Cardiac muscle cell (in vitro differentiated cells and primary cell): ENCODE measurements at places on chromosomes 6 and 20. TPM values are rescaled to one million over a fixed set of nuclear protein-coding genes. Genes with fewer than 3 reads are reported as not detected.
A peak's percentile ranks its signal among the peaks of the same experiment; 100 is the strongest.

DNA sequence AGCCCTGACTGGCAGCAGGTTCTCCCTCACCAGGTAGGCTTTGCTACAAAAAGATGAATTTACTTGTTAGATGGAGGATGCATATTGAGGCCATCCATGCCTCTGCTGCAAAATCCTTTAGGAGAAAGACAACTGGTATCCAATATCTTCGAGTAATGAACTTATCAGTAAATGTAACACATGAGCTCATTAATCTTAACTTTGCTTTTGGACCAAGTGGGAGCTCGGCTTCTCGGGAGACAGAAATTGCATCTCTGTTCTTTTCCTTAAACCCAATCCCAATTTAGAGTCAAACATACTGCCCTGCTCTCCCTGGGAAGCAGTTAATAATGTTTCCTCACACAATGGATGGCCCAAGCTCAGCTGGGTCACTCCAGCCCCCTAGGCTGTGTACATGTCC lies 330.5 kb downstream of the ZFAND3 start:
- no peak overlapping the region for H3K27ac ChIP-seq
- H3K4me1 ChIP-seq = no peaks in the 10 kb centered on the region
- DNase-seq = no peak
- H3K36me3 ChIP-seq = peaks cover 2% of the 10 kb centered on the region

DNA sequence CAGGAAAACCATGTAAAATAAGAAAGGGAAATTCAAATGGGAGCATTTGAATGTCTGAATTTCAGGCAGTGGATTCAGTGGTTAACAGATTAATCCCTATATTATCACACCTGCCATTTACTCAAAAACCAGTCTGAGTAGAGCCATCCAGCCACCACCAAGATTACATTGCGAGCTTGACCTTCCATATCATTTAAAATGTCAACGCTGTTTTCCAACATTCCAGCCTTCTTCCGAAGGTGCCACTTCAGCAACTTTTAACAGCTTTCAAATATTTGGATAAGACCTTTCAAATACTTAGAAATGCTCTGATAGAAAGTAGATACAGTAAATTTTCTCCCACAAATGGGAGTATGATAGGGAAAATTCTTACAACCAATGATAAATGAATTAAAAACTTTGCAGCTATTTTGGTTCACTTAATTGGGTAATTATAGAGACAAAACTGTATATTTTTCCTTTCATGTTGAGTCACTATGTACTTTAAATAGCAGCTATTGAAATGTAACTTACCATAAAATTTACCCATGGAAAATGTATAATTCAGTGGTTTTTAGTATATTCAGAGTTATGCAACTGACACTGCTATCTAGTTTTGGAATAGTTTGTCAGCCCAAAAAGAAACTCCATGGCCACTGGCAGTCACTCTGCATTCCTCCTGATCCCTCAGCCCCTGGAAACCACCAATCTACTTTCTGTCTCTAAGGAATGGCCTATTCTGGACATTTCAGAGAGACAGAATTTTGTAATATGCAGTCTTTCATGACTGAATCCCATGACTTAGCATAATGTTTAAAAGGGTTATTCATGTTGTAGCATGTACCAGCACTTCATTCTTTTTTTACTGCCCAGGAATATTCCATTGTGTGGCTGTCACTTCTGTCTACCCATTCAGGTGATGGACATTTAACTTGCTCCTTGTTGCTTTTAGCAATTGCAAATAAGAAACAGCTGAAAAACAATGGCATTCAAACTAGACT lies 21.5 kb downstream of the EZR start:
- H3K4me1 ChIP-seq = peaks cover 66% of the 10 kb centered on the region
- no peaks in the 10 kb centered on the region for H3K36me3 ChIP-seq
- DNase-seq = peak; percentile 92

- no peak overlapping the region for H3K4me3 ChIP-seq
- no peaks in the 10 kb centered on the region for H3K27me3 ChIP-seq
- peaks cover 13% of the 10 kb centered on the region for H3K4me1 ChIP-seq
- DNase-seq = no peak
- no peaks in the 10 kb centered on the region for H3K36me3 ChIP-seq
- no peak overlapping the region for H3K27ac ChIP-seq
These were observed 507.9 kb downstream of the CDH26 start for GRCh38 chr20:60465993-60466686.

- H3K27ac ChIP-seq = no peak overlapping the region
- no peaks in the 10 kb centered on the region for H3K27me3 ChIP-seq
- no peaks in the 10 kb centered on the region for H3K4me1 ChIP-seq
- H3K36me3 ChIP-seq = no peaks in the 10 kb centered on the region
These were observed 27.4 kb downstream of the STXBP5 start for GRCh38 chr6:147231589-147231988.

DNA sequence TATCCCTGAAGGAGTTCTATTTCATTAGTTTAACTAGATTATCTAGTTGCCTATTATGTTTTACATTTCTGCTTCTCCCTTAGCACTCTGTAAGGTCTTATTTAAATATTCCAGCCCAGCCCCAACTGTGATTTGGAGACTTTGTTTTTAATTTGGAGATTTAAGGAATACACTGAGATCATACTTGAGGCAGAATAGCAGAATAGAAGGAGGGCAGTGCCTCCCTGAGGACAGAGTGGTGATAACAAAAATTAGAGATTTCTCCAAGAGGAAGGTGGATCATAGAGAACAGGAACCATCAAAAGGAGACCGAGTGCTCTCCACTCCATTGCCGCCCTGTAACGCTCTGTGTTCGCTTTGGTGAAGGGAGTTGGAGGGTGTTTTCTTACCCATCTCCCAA lies 14.8 kb upstream of the CD164 start:
- H3K27ac ChIP-seq = no peak overlapping the region
- H3K36me3 ChIP-seq = no peaks in the 10 kb centered on the region
- DNase-seq = no peak
- no peak overlapping the region for H3K4me3 ChIP-seq
- H3K27me3 ChIP-seq = no peaks in the 10 kb centered on the region

DNA sequence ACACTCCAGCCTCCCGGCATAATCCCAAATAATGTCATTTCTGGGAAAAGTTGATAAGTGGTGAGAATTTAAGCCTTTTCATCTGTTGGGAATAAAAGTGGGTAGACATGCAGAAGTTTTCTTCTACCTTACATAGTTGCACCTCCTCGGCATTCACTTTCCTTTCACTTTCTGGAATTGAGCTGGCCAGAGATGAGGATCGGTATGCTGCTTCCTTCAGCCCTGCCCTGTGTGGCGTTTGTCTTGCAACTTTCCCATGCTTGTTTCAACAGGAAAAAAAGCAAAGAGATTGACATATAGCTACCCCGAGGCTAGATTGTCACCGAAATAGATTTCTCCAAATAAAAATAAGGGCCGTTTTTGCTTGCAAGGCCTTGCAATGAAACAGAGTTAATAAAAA lies 65.8 kb upstream of the JAG1 start:
- H3K4me1 ChIP-seq = no peaks in the 10 kb centered on the region
- no peaks in the 10 kb centered on the region for H3K36me3 ChIP-seq
- H3K27me3 ChIP-seq = no peaks in the 10 kb centered on the region

DNA sequence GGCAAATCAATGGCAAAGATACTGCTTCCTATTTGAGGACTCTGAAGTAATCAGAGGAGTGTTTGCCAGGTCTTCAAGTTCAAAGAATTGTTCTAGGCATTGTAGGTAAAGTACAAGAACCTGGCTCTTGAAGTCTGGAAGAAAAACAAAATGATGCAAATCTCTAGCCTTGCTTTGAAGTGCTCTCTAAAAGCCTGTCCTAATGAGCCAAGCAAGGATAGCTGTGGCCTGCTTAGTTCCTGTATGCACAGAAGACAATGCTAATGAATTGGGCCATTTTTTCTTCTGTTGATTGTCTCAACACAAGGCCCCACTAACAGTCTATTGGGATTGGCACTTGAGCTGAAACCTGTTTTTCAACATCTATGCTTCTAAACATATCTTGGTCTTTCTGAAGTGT lies 165.0 kb upstream of the POU3F2 start:
- no peak overlapping the region for H3K27ac ChIP-seq
- H3K4me1 ChIP-seq = no peaks in the 10 kb centered on the region
- DNase-seq = no peak
- no peaks in the 10 kb centered on the region for H3K27me3 ChIP-seq

GRCh38 chr6:54100411-54101006 lies 10.7 kb upstream of the MLIP start:
- H3K36me3 ChIP-seq = no peaks in the 10 kb centered on the region
- no peak overlapping the region for H3K27ac ChIP-seq
- no peak overlapping the region for H3K4me3 ChIP-seq
- H3K27me3 ChIP-seq = no peaks in the 10 kb centered on the region
- no peak for DNase-seq

Gene SLC17A1
- not detected in 2 replicates for total RNA-seq

Gene KCNK15
- 0.07 TPM in 1 of 2 replicates, not detected in the other for total RNA-seq

Gene GFOD1
- 16.2 and 27.4 TPM in 2 replicates for total RNA-seq

Gene KCNG1
- 72.0 and 129 TPM in 2 replicates for total RNA-seq

Gene SNPH
- 8.1 and 14.6 TPM in 2 replicates for total RNA-seq

Gene ARFGEF3
- 1.1 TPM in 2 replicates for total RNA-seq

Gene HRH3
- total RNA-seq = not detected in 2 replicates

Gene ZSWIM1
- total RNA-seq = 11.7 and 12.9 TPM in 2 replicates

Gene BPIFB1
- not detected in 2 replicates for total RNA-seq
